IMR-90 (cell line): ENCODE measurements at places on chromosomes 3 and 15. TPM values are rescaled to one million over a fixed set of nuclear protein-coding genes. Genes with fewer than 3 reads are reported as not detected.

GRCh38 chr3:137062250-137062649 lies 104.5 kb downstream of the IL20RB start:
- no peaks in the 10 kb centered on the region for H3K4me1 ChIP-seq
- H3K36me3 ChIP-seq: no peaks in the 10 kb centered on the region
- no peak overlapping the region for H3K27ac ChIP-seq
- no peak overlapping the region for H3K4me3 ChIP-seq
- H3K27me3 ChIP-seq: peaks cover 2% of the 10 kb centered on the region; the same call in 1 of the 2 replicates

GRCh38 chr3:105944721-105945120 lies 75.9 kb upstream of the CBLB start:
- H3K4me3 ChIP-seq: no peak overlapping the region
- no peak overlapping the region for H3K27ac ChIP-seq
- DNase-seq: peak; percentile 88

GRCh38 chr3:22383285-22383684 lies 632.3 kb upstream of the ZNF385D start:
- H3K27me3 ChIP-seq: no peaks in the 10 kb centered on the region
- no peak for DNase-seq
- no peaks in the 10 kb centered on the region for H3K4me1 ChIP-seq

DNA sequence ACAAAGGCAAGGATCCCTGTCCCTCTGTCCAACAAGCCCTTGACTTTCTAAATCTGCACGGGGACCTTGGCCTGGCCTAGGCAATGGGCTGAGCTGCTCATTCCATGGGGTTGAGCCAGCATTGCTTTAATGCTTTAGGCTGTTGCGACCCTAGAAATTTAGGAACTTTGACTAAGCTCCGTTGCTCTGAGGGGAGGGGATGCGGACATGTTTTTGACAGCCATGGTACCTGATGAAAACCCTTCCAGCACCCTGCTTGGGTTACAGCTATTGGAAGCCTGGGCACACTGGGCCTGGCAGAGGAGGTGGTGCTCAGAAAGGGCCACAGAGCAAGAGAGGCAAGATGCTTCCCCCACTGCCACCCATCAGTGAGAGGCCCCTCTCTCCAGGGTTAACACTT lies 37.1 kb downstream of the SYNM start:
- H3K27me3 ChIP-seq: no peaks in the 10 kb centered on the region
- H3K4me3 ChIP-seq: no peak overlapping the region
- no peak for DNase-seq
- H3K4me1 ChIP-seq: peaks cover 9% of the 10 kb centered on the region
- H3K27ac ChIP-seq: no peak overlapping the region

DNA sequence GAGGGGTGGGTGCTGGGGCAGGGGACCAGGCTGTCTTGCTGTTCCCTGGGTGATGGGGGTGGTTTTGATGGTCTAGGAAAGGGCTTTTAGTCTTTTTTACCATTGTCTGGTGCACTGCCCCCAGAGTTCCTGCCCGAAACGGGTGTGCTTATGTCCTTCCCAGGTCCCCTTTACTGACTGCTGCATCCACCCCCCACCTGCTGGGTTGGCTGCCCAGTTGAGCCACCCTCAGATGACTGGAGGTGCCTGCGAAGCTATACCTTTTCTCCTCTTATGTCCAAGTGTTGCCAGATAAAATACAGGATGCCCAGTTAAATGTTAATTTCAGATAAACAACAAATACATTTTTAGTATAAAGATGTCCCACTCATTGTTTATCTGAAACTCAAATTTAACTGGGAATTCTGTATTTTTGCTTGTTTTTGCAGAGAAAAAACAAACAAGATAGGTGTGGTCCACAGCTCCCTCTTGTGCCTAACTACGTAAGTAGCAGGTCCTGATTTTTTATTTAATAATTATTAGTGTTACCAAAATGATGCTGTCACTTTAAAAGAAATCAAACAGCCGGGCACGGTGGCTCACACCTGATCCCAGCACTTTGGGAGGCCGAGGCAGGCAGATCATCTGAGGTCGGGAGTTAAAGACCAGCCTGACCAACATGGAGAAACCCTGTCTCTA lies 6.1 kb upstream of the RPP14 start:
- H3K27ac ChIP-seq: no peak overlapping the region
- H3K4me1 ChIP-seq: no peaks in the 10 kb centered on the region
- H3K27me3 ChIP-seq: peaks cover 20% of the 10 kb centered on the region
- peak; percentile 73 for DNase-seq
- no peak overlapping the region for H3K4me3 ChIP-seq

- no peak overlapping the region for H3K4me3 ChIP-seq
- H3K4me1 ChIP-seq: peaks cover 17% of the 10 kb centered on the region
- no peak for DNase-seq
- H3K27me3 ChIP-seq: no peaks in the 10 kb centered on the region; the same call in 1 of the 2 replicates
- H3K36me3 ChIP-seq: no peaks in the 10 kb centered on the region
These were observed 108.6 kb downstream of the TMEM266 start for GRCh38 chr15:76168237-76168984.

Gene C15orf61
- polyA plus RNA-seq: 2.5 TPM in 2 replicates

Gene SLC22A13
- 0.22 and 0.29 TPM in 2 replicates for polyA plus RNA-seq

- H3K27me3 ChIP-seq: no peaks in the 10 kb centered on the region
- H3K4me3 ChIP-seq: no peak overlapping the region
- DNase-seq: no peak
- no peak overlapping the region for H3K27ac ChIP-seq
- no peaks in the 10 kb centered on the region for H3K4me1 ChIP-seq
These were observed 544.1 kb downstream of the TUSC7 start for GRCh38 chr3:117253636-117254035.

GRCh38 chr3:39180546-39181346 lies 11.6 kb downstream of the XIRP1 start:
- peak; percentile 54 for DNase-seq
- H3K4me1 ChIP-seq: peaks cover 11% of the 10 kb centered on the region
- peak overlapping the region; percentile 32 for H3K4me3 ChIP-seq
- H3K27ac ChIP-seq: no peak overlapping the region; the same call in 1 of the 2 replicates
- H3K36me3 ChIP-seq: no peaks in the 10 kb centered on the region
- H3K27me3 ChIP-seq: no peaks in the 10 kb centered on the region

DNA sequence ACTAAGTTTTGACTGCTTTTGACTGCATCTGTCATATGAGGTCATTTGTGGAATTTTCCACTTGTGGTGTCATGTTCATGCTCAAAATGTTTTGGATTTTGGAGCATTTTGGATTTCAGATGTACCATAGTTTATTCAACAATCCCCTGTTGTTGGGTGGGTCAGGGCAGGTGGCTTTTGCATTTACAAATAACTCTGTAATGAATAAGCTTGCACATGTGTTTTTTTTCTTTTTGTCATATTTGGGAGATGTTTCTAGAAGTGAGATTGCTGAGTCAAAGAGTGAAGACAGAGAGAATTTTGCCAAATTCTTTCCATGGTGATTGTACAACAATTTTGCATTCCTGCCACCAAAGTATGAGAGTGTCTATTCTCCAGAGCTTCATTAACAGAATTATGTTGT lies 62.4 kb upstream of the ADPGK start:
- H3K36me3 ChIP-seq: no peaks in the 10 kb centered on the region
- H3K4me1 ChIP-seq: no peaks in the 10 kb centered on the region
- H3K4me3 ChIP-seq: no peak overlapping the region
- DNase-seq: no peak
- no peak overlapping the region for H3K27ac ChIP-seq

DNA sequence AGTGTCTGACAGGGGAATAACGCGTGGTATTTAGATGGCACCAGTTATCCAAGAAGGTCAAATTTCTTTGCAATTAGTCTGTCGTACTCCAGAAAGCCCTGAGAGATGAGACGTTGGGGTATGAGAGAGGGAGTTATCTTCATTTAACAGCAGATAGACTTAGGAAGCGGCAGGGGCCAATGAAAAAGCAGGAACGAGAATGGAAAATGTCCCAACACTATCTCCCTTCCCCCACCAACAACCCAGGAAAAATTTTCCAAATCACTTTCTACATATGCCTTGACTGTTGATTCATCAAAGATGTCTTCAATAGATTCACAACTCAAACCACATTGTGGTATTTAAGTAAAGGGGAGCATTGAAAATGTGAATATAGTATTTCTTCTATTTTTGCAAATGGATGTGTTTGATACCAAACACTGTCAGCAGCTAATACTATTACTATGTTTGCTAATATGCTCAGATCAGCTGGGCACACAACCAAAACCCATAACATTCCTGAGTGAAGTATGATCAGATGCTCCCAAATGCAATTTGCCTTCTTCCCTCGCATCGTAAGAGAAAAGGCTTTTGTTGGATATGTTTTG lies 13.3 kb upstream of the GREM1 start:
- peak; percentile 58 for DNase-seq
- H3K27me3 ChIP-seq: peaks cover 3% of the 10 kb centered on the region; the same call in 1 of the 2 replicates
- H3K4me1 ChIP-seq: peaks cover 27% of the 10 kb centered on the region
- H3K36me3 ChIP-seq: no peaks in the 10 kb centered on the region

- H3K36me3 ChIP-seq: peaks cover 9% of the 10 kb centered on the region; the same call in 1 of the 2 replicates
- peaks cover 21% of the 10 kb centered on the region for H3K4me1 ChIP-seq
- peak; percentile 27 for DNase-seq
- no peak overlapping the region for H3K27ac ChIP-seq
- no peaks in the 10 kb centered on the region for H3K27me3 ChIP-seq
- H3K4me3 ChIP-seq: no peak overlapping the region
These were observed 59.0 kb downstream of the CDCP1 start for GRCh38 chr3:45087155-45087554.

- no peak overlapping the region for H3K4me3 ChIP-seq
- peak; percentile 68 for DNase-seq
- no peaks in the 10 kb centered on the region; the same call in 1 of the 2 replicates for H3K27me3 ChIP-seq
These were observed 107.1 kb upstream of the C15orf61 start for GRCh38 chr15:67413770-67414390.

DNA sequence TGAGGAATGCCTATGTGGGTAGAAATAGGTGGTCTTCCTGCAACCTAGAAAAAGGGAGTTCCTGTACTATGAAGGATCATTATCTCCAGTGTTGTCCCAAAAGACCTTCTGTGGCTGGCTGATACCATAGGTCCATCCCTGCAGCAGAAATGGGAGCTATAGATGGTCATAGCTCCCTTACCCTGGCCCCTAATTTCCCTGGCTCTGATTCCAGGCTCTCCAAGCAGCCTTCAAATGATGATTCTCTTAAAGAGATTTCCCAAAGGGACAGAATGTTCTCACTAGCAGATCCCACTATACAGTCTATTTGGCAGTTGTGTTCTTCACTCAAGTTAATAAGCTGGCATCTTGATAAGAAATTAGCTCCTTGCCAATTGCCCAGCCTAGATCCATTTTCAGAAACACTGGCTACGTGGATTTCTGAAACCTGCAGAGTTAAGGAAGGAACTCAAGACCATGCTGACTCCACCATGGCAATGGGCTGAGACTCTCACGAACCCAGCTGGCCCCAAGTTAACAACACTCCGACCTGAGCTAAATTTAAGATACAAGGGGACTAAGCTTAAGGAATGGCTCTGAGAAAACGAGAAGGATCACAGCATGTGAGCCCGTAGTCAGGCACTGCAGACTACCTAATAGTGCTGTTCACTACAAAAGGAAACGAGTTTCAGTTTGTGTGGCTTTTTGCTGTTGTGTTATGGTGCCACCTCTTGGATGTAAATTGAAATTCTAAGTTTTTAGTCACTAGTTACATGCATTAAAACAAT lies 11.4 kb downstream of the C15orf40 start:
- no peaks in the 10 kb centered on the region for H3K36me3 ChIP-seq
- peak overlapping the region; percentile 24; the same call in 1 of the 2 replicates for H3K4me3 ChIP-seq
- H3K27me3 ChIP-seq: no peaks in the 10 kb centered on the region
- H3K4me1 ChIP-seq: peaks cover 2% of the 10 kb centered on the region; the same call in 1 of the 2 replicates
- peak; percentile 69 for DNase-seq
